ENCODE measurements at places on chromosomes 5 and 9. TPM values are rescaled to one million over a fixed set of nuclear protein-coding genes. Genes with fewer than 3 reads are reported as not detected.

Gene DRD1
- polyA plus RNA-seq, result 0.35 TPM

Gene WNK2
- 10.4 TPM for polyA plus RNA-seq

Gene ABCA1
- polyA plus RNA-seq, result 12.8 TPM

GRCh38 chr5:74631081-74631953 is 9.2 kb downstream of the ENC1 start:
- no peak for DNase-seq
- peak overlapping the region; percentile 84 for H3K27ac ChIP-seq
- H3K4me3 ChIP-seq, result no peak overlapping the region
- H3K4me1 ChIP-seq, result peaks cover 50% of the 10 kb centered on the region

- no peaks in the 10 kb centered on the region for H3K36me3 ChIP-seq
- H3K4me1 ChIP-seq, result no peaks in the 10 kb centered on the region
- no peak overlapping the region for H3K4me3 ChIP-seq
- H3K27ac ChIP-seq, result no peak overlapping the region
Observed at GRCh38 chr5:82295959-82296531, 17.9 kb upstream of the RPS23 start.

DNA sequence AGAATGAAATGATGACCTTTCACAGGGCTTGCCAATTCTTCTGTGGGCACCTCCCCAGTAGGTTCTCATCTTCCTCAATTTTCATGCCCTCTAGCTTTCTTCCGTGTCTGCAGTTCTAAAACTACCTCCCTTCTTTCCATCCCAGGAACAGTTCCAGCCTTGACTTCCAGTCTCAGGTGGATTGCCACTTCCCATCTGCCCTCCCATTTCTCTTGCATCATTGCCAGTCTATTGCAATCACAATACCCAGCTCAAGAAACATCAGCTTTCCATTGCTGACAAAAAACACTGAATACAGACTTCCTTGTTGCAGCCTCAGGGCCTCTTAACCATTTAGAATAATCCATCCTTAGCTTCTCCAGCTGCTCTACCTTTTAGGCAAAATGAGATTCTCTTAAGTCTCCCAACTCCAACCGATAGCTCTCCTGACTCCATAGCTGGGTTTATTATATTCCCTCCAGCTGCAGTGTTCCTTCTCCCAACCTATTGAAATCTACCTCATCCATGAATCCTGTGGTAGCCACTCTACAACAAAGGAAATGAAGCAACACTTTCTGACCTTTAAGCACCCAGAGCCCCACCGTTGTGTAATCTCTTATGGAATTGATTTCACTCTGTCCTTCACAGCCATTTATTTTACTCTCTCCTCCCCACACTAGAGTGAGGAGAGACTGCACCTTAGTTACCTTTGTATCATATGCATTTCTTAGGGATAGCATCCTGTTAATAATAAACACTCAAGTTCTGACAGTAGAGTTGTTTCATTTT is 75.6 kb upstream of the PCA3 start:
- no peaks in the 10 kb centered on the region for H3K36me3 ChIP-seq
- no peak for DNase-seq
- H3K27me3 ChIP-seq, result no peaks in the 10 kb centered on the region
- peak overlapping the region; percentile 63 for H3K27ac ChIP-seq
- no peak overlapping the region for H3K4me3 ChIP-seq
- peaks cover 39% of the 10 kb centered on the region for H3K4me1 ChIP-seq

- H3K4me1 ChIP-seq, result no peaks in the 10 kb centered on the region
- no peak for DNase-seq
- H3K27me3 ChIP-seq, result peaks cover 34% of the 10 kb centered on the region
Observed at GRCh38 chr9:81549500-81550206, 139.7 kb downstream of the TLE1 start.

Measured in left lung (tissue), 14 donors.